ENCODE measurements at places on chromosomes 2 and 18.

DNA sequence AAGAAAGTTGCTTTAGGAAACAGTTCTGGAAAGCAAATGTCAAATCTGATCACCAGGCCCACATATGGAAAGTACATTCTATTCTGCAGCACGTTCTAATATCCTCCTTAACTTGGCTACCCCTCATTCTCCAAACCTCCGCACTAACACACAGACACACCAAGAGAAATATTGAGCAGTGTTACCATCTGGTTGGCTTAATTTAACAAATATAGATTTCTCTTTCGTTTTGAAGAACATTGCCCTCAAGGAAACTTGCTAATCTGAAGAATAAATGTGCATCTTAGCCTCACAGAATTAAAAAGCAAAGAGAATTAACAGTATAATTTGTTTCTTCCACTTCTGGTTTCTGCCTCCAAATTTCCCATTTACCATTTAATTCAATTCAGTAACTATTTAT, 72.8 kb upstream of the TTC39C start:
- no peak for DNase-seq

DNA sequence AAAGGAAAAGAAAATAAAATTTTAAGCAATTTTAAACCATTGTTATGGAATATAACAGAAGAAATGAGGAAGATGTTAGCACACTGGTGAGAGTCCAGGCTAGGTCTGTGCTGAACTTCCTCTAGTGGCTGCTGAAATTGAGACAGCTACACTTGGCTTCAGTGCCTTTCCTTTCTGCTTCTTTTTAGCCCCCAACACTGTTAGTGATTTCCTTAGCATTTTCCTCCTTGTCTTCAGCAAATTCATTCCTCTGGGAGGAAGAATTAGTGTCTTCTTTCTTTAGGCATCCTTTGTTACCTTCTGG, 47.6 kb downstream of the ITGAV start:
- no peak for DNase-seq

- DNase-seq, result no peak
These were observed 136.2 kb downstream of the WDSUB1 start for GRCh38 chr2:159150280-159150746.

DNA sequence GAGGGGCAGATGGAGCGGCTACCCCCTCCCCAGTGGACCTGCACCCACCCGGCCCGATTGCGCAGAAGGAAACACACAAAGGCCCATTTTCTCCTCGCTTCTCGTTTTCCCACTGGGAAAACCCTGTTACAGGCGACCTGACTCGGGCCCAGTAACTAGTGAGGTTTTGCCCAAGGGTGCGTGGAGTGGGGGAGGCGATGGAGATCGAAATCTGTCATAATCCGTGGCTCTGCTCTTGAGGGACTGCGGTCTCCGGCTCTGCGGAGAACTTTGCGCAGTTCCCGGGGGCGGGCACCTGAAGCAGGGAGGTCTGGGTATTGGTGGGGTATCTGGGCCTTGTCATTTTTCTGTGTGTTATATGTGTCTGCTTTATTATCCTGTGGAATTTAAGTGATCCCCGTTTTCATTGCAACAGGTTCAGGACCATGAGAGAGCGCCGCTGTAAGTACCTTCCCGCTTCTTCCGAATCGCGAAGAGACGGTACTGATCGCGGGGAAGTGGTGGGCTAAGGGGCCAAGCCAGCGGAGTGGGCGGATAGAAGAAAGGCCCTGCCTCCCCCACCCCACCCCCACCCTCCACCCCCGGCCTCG, 4.0 kb upstream of the HOXD4 start:
- DNase-seq, result no peak

DNA sequence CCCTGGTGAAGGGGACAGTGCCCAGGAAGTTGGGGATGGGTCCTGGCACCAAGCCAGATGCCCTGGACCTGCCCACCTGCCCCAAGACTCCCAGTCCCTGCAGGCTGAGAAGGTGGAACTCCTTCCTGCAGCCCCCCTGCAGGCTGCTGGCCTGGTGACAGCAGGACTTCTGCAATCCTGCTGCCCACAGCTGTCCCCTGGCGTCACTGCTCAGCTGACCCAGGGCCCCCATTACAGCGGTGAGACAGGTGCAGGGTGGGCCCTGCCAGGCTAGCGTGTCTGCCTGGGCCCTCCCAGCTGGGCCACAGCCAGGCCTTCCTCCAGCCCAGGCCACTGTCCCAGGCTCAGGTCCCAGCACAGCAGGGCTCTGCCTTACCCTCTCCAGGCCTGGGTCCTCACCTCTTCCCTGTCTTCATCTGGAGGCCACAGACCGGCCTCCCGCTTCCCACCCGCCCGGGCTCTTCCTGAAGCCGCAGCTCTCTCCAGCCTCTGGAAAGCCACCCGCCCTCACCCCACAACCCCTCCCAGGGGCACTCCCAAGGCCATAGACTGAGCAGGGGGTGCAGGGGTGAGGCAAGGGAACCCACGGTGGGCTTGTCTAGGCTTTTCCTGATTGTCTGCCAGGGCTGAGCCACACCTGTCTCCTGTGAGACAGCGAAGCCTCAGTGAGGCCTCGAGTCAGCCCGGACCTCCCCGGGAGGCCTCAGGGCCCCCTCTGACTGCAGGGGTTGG, 8.8 kb upstream of the ERFE start:
- DNase-seq, result no peak

DNA sequence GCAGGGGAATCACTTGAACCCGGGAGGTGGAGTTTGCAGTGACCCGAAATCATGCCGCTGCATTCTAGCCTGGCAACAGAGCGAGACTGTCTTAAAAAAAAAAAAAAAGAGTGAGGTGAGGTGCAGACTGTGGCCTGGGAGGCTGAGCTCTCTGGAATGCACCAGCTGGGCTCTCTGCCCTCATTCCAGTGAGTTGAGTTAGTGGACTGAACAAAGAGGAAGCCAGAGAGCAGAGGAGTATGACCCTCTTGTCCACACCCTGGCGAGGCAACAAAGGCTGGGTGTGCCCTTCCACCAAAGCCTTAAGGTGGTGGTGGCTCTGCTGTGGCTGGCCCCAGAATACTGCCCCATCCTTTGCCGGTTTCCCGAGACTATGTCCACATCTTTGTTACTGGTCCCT, 71.3 kb upstream of the ACKR3 start:
- DNase-seq, result no peak

- DNase-seq, result no peak
These were observed 82.1 kb downstream of the CERS6 start for GRCh38 chr2:168538133-168538532.

DNA sequence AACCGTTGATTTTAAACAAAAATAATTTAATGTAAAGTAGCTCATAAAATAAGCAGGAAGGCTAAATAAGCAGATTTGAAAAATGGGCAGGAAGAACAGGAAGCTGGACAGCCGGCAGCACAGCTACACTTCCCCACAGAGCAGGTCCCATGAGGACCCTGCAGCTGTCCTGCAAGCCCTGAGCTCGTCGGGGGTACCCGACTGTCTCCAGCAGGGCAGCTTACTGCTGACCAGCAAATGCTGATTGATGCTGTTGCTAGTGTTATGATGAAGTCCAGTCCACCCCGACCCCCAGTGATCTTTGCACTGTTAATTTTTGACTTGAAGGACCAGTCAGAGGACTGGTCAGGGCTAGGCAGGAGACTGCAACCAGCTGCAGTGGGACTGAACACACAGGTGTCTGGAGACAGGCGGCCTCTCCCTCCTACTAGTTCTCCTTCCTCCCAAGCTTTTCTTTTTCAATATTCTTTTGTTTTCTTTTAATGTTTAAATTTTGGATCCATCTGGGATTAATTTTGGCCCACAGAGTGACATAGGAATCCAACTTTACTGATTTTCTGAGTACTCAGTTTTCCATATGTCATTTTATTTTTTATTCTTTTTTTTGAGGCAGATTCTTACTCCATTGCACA, 27.7 kb downstream of the POLE4 start:
- DNase-seq, result no peak

DNA sequence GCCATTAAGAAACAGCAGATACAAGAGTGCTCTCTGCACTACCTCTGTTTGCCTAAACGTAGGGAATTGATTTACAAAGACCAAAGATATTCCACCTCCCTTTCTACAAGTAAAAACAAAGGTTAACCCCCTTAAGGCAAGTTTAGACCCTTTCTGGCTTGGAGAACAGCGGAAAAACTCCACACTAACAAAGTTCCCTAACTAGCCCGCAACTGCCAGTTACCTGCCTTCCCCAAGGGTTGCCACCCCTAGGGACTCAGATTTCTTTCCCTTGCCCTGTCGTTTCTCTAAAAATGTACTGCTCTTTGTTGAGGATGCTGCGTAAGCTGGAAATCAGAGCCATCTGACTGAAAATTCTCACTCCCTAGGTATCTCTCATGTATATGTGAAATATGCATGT, 627.5 kb upstream of the SOX11 start:
- no peak for DNase-seq

GRCh38 chr2:2048461-2048860, 282.6 kb downstream of the MYT1L start:
- DNase-seq, result no peak

DNA sequence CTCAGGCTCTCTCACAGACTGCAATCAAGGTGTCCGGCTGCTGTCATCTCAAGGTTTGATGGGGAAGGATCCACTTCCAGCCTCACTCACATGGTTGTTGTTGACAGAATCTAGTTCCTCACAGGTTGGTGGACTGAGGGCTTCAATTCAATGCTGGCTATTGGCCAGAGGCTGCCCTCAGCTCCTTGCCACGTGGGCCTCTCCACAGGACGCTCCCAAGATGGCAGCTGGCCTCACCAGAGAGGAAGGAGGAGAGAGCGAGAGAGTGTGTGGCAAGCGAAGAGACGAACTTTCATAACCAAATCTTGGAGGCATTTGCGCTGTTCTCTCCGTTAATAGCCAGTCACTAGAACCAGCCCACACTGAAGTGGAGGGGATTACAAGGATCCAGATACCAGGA, 13.5 kb upstream of the DNMT3A start:
- DNase-seq, result no peak

DNA sequence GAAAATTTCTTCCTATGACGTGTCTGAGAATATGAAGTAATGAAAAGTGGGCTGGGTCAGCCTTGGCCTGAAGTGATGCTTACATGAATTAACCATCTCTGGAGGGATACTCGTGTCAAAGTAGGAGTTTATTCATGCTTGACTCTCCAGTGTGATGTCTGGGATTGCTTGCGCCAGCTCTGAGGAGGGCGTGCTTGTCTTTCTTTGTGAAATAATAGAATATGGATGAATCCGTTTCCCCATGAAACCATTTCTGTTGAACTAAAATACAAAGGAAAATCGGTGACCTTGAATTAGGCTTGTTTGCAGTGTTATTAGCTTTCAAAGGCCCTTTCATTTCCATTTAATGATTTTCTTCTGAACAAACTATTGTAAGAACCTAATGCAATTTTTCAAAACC, 77.9 kb downstream of the EML6 start:
- DNase-seq, result no peak

- no peak for DNase-seq
These were observed 9.8 kb downstream of the HNRNPLL start for GRCh38 chr2:38592951-38593350.

DNA sequence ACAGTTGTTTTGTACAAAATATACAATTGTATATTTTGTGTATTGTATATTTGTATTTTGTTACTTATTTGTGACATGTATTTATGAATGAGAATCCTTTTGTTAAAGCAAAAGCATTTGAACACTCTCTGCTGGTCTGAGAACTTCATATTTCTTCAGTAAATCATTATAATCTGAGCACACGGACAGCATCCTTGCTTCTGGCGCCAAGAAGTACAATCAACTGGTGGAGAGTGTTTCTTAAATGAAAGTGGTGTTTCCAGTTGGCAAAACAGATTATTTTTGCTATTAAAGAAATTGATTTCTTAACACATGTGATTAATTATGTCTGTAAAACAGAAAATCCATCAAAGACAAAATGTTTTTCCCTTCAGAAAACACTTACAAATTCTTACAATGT, 95.1 kb upstream of the COPS8 start:
- DNase-seq, result no peak

Data from T-helper 22 cell (primary cell).